ENCODE measurements at places on chromosomes 4 and X.

- ATAC-seq: peak; percentile 92
These were observed 111.9 kb upstream of the TMEM164 start for GRCh38 chrX:109890910-109891502.

DNA sequence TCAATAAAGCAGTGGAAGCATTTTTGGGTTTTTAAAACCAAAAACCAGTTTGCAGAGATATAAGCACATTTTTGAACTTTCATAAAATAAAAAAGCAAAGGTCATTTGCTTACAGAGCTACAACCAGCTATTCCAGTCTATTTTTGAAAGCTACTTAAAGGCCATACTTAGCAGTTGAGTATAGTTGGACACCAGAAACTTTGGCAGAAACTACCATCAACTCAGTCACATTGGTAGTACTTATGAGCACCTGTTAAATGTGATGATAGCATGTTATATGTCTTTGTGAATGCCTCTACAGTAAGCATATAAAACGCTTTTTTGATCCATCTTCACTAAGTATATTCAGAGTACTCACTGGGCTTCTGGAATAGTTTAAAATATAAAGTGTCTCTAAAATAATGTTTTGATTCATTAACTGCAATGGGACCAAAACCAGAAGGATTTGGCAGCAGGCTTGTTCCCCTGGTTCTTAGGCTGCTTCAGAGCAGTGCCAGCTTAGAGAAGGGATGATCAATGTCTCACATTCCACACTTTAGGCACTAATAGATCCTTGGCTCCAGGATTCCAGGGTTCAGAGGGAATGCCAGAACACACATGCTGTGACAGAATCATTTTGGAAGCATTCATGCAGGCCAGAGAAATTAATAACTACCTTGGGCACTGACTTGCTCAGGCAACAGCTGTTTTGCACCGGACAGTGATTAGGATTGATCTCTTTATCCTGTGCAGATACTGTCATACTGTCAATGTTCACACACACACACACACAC, 103.9 kb downstream of the IQCM start:
- ATAC-seq: no peak

DNA sequence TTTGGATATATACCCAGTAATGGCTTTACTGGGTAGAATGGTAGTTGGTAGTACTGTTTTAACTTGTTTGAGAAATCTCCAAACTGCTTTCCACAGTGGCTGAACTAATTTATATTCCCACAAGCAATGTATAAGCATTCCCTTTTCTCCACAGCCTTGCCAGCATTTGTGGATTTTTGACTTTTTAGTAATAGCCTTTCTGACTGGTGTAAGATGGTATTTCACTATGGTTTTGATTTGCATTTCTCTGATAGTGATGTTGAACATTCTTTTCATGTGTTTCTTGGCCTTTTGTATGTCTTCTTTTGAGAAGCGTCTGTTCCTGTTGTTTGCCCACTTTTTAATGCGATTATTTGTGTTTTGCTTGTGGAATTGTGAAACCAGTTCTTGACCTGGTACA, 290.5 kb downstream of the BMPR1B start:
- no peak for ATAC-seq

DNA sequence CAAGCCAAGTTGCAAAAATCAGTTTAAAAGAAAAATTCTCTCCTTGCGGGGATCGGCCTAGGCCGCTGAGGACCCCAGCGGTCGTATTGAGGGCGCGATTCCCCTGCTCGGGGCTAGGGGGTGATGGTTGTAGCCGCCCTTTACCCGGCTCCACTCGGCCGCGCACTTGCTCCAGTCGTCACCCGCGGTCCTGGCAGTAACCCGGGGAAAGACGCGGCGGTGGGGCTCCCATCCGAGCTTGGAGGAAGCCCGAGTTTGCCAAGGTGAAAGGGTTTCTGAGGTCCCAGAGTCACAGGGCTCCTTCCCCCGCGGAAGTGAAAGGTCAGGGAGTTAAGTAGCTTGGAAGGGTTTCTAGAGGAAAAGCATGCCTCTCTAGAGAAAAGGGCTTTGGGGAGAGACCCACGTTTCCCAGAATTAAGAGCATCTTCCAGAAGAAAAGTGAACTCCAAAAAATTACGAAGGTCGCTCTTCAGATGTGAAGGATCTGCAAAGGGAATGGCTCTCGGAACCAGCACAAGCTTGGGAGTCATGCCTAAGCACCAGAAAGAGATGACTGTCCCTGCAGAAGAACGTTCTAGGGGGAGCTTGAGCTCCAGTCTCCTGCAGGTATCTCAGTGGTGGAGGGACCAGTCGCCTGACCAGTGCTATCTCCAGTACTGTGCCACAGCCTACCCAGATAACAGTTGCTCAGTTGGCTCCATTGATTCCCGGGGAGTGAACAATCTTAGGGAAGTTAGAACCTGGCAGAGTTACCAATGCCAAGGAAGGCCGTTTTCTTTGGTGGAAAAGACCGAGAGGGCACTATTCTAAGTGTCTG, 875 bp downstream of the LAP3 start:
- peak; percentile 57 for ATAC-seq

DNA sequence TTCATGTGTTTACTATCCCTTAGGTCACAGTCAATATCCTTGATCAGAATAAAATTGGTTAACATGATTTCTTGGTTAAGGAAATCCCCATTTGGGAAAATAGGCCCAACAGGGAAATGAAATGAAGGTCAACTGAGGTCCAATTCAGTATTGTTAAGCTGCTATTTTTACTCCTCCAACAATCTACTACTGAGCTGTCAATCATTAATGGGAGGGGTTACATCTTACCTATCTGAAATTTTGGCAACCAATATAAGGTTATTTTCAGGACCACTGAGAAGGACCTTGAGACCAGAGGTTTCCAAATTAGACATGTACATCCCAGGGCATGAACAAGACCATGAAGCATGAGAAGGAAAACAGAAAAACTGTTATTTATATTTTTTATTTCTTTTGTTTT, 64.2 kb upstream of the ALG13 start:
- ATAC-seq: no peak

DNA sequence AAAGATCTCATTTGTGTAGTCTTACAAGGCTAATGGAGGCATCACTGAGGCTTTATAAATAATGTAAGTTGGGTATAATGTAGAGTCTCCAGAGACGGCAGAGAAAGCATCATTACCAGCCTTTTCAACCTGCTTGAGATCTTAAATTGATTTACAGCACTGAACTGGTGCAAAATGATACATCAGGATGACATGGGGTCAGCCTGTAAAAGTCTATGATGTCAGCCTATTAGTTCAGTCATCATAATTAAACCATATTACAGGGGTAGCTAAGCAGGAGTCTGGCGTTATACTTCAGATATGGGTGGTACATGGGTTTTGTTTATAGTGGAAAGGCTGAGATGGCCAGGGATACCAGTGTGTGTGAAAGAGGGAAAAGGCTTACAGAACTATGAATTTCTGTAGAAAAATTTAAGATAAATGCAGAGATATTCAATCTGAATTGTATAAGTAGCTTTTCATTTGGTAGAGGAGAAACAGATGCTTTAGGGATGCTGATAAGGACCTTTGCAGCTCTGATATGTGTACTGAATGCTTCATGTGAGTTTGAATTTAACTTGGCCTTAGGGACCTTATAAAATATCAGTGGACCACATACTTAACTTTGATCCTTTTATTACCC, 2.7 kb downstream of the SMAD1 start:
- no peak for ATAC-seq

- ATAC-seq: no peak
These were observed 81.9 kb downstream of the JADE3 start for GRCh38 chrX:46994096-46994495.

GRCh38 chrX:427812-428725, 41.4 kb upstream of the PPP2R3B start:
- peak; percentile 58 for ATAC-seq

DNA sequence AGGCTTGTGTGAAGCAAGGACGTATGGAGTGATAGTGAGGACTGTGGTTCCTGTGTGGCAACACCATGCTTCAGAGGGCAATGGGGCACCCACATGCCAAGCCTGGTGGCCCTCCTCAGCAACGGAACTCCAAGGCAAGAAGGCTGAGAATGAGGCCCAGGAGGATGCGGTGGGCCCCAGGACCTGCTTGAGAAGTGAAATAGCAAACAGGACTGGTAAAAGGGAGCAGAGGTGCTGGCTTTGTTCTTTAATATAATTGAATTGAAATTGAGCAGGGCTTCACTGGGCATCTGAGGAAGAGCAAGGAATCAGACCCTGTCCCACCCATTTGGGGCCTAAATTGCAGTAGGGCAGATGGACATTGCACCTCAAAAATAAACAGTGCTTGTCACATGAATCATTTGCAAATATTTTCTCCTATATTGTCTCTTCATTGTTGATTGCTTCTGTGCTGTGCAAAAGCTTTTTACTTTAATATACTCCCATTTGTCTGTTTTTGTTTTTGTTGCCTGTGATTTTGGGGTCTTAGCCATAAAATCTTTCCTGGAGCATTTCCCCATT, 2.3 kb downstream of the TMEM187 start:
- ATAC-seq: no peak

DNA sequence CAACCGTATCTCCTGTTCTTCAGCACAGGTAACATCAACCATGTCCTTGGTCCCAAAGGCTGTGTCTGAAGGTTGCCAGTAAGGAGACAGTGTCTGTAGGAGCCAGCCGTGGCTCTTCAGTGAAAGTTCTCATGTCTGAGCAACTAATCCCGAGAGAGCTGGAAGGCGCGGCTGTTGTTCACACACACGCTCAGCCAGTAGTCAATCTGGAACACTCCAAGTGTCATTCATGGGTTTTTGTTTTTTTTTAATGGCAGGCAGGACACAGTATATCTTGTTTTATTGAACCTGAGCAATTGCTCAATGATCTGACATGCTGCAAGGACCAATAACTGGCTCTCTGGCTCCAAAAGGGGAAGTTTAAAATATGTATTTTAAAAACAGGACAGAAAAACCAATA, 48.4 kb upstream of the MAP3K15 start:
- no peak for ATAC-seq

- no peak for ATAC-seq
These were observed 325.3 kb downstream of the AFF2 start for GRCh38 chrX:148825696-148826095.

DNA sequence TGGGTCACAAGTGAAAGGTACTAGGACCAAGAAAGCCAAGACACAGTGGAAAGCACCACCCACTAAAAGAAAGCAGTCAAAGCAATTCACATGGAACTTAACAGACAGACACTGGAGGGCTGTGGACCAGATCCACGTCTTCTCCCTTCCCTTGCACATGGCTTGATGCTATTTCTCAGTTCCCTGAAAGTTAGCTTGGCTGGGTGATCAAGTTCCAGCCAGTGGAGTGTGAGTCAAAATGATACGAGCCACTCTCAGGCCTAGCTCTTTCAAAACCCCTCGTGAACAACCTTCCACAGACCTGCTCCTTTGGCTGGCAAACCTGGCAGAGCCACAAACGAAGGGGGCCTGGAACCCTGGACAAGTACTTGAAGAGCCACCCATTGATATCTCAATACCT, 52.0 kb downstream of the RELL1 start:
- no peak for ATAC-seq

- peak; percentile 56 for ATAC-seq
These were observed 29.3 kb downstream of the ZNF827 start for GRCh38 chr4:145909281-145909715.

DNA sequence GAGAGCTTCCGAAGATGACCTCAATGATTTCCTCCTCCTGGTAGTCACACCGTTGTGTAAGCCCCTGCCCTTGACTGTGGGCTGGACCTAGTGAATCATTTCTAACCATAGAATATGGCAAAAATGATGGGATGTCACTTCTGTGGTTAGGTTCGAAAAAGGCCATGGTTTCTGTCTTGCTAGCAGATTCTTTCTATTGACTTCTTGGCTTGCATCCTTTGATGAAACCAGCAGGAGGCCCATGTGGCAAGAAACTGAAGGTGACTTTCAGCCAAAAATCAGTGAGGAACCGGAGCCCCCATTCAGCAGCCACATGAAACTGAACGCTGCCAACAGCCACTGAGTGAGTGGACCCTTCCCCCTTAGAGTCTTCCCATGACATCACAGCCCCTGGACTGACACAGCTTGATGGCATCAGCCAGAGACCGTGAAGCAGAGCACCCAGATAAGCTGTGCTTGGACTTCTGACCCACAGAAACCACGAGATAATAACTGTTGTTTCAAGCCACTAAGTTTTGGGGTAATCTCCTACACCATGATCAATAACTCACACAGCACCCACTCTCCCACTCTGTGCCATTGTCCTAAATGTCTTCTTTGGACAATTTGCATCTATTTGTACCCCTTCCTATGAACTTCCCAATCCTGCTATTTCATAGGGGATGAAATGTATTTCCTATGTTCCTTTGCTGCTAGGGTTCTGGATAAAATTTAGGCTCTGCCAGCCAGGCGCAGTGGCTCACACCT, 148.0 kb upstream of the STX18 start:
- ATAC-seq: no peak

DNA sequence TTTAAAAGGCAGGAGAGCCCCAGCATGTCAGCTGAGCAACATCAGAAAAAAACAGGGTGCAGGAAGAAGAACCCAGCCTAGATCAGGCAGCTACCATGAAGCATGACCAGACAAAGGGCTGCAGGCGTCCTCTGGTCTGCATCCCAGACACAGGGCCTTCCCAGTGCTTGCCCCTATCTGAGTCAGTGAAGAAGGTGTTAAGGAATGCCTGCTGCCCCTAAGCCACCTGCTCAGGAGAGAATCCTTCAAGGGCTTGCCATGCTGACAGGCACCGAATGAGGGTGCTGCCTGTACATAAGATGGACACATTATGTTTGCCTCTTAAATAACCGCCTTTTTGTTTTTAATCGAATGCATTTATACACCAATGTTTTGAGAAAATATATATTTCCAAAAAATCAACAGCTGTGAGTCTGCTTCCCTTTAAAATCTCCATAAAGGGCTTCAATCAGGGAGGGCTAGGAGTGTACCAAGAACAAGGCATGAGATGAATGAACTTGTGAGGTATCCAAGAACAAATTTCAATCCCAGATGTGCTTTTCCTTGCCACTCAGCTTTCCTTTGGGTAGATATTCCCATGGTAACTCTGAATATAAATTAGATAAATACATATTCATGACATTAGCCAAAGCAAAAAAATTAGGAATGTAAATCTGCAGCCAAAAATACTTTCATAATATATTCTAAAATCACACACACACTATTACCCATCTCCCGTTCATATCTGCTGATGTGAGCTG, 85.1 kb downstream of the SLC9A7 start:
- ATAC-seq: no peak

Measured in SK-N-SH treated with all-trans-retinoic acid at 6 μM for 48 hours (cell line).